ENCODE measurements at places on chromosomes 6 and 20.

- no peak for ATAC-seq
Measured at GRCh38 chr6:85641522-85641896, 1.2 kb downstream of the SYNCRIP start.

DNA sequence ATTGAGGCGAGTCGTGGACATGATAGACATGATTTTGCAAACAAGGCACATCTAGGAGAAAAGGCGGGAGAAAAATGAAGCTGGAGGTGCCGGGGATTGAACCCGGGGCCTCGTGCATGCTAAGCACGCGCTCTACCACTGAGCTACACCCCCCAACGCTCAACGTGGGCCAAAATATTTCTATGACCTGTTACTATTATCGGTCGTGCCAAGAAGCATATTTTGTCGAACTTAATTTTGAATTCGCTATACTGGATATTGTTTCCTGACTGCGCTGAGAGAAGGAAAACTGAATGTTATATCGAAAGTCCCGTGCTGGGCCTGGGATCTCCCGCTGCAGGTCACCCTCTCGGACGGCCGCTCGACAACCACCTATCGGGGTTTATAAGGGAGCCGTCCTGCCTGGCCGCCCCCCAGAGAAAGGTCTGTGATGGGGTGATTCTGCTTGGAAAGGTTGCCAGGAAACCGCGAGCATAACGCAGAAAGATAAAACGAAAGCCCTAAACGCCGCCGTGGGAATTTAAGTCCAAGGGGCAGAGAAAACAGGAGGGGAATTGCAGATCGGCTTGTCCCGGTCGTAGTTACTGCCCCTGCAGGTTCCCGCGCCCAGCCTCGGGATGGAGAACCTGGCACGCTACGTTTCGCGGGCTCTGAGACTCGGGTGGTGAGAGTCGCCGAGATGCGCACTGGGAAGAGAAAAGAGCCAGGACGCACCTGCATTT lies 60.0 kb downstream of the TRIM27 start:
- ATAC-seq = peak; percentile 76

DNA sequence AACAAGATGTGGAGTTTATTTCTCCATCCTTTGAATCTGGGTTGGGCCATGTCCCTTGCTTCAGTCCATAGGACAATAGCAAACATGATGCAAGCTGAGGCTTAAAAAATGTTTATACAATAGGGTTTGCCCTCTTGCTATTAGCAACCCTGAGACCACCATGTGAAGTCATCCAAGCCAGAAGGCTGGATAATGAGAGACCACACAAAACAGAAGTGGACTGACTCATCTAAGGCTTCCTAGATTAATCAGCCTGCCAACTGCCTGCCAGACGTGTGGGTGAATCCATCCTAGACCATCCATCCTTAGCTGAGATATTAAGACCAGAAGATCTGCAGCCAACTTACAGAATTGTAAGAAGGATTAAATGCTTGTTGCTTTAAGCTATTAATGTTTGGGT lies 38.1 kb upstream of the ISM1 start:
- no peak for ATAC-seq

- no peak for ATAC-seq
Measured at GRCh38 chr6:56540232-56541029, 102.3 kb downstream of the DST start.

- peak; percentile 70 for ATAC-seq
Measured at GRCh38 chr6:119110601-119111548, 32.4 kb upstream of the FAM184A start.

- ATAC-seq = peak; percentile 65
Measured at GRCh38 chr6:26607434-26608230, 10.9 kb downstream of the ABT1 start.

- ATAC-seq = no peak
Measured at GRCh38 chr6:161744211-161745067, 470.6 kb upstream of the AGPAT4 start.

GRCh38 chr6:144036835-144037195 lies 28.8 kb upstream of the PLAGL1 start:
- no peak for ATAC-seq

- no peak for ATAC-seq
Measured at GRCh38 chr20:47818996-47819609, 33.8 kb upstream of the SULF2 start.

GRCh38 chr6:26534681-26535465 lies 3.3 kb upstream of the HMGN4 start:
- no peak for ATAC-seq

GRCh38 chr6:16572943-16573342 lies 188.3 kb downstream of the ATXN1 start:
- no peak for ATAC-seq

DNA sequence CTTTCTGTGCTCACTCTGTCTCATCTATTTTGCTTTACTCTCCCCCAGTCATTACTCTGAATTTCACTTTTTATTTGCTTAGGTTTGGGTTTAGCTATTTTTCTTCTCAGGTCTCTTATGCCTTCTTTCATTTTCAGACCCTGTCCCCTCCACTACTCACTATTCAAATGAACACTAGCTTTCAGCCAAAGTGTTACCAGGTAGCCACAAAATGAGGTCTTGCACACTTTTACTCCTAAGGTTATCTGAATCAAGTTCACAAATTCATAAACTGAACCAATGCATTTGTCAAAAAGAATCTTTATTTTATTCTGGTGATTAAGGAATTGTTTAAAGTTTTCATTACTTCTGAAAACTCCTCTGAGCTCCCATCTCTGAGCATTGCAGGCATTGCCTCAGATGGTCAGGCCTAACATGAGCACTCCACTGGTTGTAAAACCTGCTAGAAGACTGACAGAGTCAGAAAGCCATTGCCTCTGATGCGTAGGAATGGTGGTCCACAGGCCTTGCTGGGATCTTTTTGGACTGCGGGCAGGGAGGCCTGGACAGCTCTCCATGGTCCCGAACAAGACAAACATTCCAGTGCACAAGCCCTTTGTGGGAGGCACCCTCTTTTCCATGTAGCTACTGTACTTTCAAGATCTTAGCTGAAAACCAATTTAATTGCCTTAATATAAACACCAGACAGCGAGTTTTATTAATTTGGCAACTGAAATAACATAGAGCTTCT lies 48.5 kb downstream of the FYN start:
- ATAC-seq = no peak

DNA sequence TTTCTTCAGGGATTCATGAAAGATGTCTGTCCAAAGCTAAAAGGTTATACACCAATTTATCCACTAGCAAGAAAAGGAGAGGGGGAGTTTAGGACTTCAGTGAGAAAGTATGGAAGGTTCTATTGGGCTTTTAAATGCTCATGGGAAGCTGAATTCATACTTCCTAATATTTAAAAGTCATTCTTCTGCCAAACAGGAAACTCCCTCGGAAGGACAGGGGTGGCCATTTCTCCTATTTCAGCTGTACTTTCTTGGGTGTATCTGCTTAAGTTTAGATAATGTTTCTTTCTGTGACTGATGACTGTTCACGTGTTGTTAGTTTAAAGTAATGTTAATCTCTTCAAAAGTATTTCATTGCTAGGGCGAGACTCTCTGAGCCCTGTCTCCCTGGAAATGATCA lies 80.5 kb upstream of the IFNGR1 start:
- ATAC-seq = no peak

DNA sequence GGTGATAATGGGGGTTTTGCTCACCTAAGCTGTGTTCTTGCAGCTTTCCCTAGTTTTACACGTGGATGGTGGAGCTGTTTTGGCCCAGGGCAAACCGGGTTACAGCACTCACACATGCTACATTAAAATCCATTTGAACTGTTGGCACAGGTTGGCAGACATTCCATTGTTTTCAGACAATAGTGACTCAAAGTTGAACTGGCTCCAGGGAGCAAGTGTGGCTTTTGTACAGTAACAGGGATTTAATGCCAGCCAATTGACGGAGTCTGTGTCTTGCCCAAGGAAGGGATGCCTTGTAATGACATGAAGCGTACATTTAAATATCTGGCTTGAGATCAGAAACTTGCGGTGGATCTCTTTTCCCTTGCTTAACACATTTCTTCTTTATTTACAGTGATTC lies 183.1 kb downstream of the DTNBP1 start:
- ATAC-seq = peak; percentile 97

DNA sequence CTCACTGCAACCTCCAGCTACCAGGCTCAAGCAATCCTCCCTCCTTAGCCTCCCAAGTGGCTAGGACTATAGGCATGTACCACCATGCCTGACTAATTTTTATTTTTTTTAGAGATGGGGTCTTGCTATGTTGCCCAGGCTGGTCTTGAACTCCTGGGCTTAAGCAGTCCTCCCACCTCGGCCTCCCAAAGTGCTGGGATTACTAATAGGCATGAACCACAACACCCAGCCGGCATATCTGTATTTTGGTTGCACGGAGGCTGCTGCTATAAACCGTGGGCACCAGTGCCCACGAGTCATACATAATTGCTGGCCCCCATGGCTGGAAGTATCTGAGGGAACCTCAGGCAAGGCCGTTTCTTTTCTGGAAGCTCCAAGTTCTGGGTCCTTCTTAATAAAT lies 18.3 kb upstream of the ADRM1 start:
- no peak for ATAC-seq

GRCh38 chr20:12610871-12611270 lies 397.9 kb upstream of the SPTLC3 start:
- no peak for ATAC-seq

DNA sequence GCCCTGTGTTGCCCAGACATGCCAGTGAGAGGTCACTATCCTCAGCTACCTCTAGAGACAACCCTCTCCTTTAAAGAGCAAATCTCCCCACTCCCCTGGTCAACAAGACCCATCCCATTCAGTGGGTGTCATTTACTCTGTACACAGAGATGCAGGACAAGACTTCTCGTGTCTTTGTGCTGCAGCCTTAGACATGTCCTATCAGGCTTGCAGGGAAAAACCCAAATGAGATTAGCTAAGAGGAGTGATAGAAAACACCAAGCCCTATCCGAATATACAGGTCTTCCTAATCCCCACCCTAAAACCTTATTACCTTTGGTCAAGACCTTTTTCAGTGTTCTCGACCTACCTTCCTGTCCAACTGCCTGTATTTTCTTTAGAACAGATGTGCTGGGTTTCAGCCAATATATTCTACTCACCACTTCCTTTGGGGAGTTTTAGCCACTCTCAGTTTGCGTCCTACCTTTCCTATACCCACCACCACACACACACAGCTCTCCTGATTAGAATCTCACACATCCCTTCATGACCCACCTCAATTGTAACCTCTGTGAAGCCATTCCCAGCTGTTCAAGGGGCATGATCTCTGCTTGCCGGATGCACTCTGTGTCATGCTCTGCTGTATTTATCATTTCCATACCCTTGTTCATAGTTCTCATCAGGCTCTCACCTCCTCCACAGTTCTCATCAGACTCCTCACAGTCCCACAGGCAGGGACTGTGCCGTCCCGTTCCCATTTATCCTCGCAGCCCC lies 39.7 kb downstream of the TRAM2 start:
- ATAC-seq = peak; percentile 27

DNA sequence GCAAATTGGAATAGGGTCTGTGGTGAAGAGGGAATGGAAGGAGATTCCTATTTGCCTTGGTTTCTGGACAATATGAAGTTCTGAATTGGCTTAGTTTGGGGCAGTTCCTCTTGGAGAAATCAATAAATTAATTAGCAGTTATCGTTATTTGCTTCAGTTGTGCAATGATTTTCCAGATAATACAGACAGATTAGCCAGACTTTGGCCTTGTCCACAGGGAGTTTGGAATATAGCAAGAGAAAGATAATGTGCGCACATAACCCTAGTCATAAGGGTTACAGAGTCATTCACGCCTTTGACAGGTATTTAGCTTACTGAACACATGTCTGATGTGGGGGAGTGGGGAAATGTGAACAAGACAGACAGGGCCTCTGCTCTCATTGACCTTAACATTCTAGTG lies 1.3 kb downstream of the ATRN start:
- ATAC-seq = no peak

DNA sequence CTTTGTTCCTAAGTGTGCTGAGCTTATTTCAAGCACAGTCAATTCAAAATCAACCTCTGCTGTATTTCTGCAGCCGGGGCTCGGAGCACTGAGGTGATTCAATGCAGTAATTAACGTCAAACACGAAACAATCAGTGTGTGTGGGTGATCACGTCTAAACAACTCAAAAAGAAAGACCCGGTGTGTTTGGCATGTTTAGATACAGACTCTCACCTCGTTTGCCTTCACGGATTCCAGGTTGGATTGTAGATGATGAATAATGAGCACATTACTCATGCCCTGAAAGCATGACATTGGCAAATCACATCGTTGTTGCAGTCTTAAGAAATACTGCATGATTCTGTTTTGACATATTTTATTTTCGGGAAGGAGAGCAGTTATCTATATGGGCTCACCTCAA lies 231.0 kb downstream of the QKI start:
- ATAC-seq = peak; percentile 84

GRCh38 chr6:19034986-19035385 lies 647.8 kb downstream of the RNF144B start:
- ATAC-seq = no peak

Data from esophagus mucosa (tissue), 1 donor.